Skeletal muscle cell (primary cell): ENCODE measurements at places on chromosomes 1 and 21.
A peak's percentile ranks its signal among the peaks of the same experiment; 100 is the strongest.

DNA sequence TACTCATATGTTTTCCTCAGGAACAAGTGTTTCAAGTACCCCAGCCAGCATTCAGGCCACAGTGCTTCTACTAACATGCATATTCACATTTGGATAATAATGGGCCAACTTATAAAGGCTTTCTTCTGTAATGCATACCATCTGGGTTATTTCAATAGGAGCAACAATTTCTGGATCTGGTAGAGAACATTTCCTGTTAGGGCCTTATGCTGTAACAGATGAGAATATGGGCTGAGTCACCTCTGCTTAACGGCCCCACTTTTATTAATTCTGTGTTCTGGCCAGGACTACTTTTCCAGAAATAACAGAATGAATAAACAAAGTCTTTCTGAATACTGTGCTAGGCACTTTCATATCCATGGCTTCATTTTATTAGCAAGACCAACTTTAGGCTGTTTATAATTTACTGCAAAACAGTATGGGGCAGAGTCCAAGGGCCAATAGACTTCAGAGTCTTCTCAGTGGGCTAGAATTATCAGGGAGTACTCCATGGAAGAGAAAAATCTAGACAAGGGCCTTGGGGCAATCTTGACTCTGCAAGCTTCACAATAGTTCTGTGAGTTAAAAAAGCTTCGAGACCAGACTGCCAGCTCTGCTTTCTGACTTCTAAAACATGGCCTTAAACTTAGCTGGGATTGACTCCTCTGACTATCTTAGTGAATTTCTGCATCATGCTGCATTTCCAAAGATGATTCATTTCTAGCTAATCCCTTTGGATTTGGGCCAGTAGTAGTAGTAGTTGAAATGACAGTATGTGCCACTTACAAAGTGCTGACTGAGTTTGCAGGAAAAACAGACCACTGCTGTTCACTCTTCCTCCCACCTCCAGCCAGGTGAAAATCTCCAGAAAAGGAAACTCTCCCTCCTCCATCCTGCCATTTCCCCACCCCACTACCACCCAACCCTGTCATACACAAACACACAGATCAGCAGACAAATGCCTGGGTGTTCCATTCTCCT lies 8.2 kb upstream of the SSX2IP start:
- peak; percentile 82 for DNase-seq

DNA sequence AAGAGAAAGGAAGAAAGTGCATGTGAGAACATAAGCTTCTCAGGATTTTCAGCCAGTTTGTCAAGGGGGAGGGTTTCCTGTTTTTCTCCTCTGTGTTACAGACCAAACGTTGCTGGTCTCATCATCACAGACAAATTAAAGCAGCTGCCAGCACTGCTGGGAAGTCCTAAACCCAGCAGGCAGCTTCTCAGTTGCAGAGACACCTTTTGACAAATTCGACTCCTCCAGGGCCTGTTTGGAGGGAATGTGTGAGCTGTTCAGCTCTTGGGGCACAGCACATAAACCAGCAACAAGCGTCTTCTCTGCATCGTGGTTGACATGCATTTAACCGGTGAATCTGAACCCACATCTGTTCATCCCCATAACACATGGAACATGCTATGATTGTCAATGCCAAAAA lies 454.6 kb upstream of the RUNX1 start:
- no peak for DNase-seq

DNA sequence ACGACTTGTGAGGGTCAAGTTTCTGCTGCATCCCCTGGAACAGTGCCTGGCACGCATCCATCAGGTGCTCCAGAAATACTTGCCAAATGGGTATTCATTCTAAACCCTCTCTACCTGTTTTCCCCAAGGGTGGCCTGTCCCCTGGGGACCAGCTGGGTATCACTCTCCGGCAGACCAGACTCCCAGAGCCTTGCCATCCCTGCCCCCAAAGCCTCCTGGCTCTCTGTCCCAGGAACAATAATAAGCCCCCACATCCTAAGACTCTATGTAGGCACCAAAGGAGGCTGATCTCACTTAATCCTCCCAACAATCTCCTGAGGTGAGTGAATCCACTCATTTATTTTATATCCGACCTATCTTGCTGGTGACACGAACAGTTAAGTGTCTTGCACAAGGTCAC lies 96.7 kb downstream of the MRPL37 start:
- no peak for DNase-seq

GRCh38 chr1:118812555-118812954 lies 175.6 kb downstream of the TBX15 start:
- DNase-seq: no peak

GRCh38 chr1:174077749-174078490 lies 55.8 kb upstream of the RC3H1 start:
- DNase-seq: no peak

- DNase-seq: no peak
These were observed 264.8 kb upstream of the DUSP10 start for GRCh38 chr1:222006715-222007114.

DNA sequence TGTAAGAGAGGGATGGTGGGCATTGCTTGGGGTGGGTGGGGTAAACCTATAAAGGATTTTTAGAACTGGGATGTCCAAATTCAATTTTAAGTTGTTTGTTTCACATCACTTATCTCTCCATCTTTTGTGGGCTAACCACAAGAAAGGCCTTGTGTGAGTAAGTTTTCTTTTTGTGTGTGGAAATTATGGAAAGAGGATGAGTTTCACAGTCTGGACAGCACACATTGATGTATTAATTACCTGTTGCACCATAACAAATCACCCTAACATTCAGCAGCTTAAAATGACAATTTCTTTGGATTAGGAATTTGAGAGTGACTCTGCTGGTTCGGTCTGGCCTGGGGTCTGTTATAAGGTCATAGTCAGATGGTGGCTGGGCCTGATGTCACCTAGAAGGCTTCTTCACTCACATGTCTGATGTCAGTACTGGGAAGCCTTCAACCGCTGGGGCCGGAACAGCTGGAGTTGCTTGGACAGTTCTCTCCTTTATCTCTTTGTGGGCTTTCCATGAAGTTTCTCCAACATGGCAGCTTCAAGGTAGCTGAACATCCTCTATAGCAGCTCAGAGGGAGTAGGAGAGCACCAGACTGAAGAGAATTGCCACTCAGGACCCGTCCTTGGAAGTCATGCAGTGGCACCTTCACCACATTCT lies 2.0 kb upstream of the COL9A2 start:
- no peak for DNase-seq

- peak; percentile 98 for DNase-seq
These were observed 107.7 kb upstream of the TMPRSS2 start for GRCh38 chr21:41615613-41616012.

GRCh38 chr1:27713139-27713725 lies 12.5 kb upstream of the FAM76A start:
- no peak for DNase-seq

DNA sequence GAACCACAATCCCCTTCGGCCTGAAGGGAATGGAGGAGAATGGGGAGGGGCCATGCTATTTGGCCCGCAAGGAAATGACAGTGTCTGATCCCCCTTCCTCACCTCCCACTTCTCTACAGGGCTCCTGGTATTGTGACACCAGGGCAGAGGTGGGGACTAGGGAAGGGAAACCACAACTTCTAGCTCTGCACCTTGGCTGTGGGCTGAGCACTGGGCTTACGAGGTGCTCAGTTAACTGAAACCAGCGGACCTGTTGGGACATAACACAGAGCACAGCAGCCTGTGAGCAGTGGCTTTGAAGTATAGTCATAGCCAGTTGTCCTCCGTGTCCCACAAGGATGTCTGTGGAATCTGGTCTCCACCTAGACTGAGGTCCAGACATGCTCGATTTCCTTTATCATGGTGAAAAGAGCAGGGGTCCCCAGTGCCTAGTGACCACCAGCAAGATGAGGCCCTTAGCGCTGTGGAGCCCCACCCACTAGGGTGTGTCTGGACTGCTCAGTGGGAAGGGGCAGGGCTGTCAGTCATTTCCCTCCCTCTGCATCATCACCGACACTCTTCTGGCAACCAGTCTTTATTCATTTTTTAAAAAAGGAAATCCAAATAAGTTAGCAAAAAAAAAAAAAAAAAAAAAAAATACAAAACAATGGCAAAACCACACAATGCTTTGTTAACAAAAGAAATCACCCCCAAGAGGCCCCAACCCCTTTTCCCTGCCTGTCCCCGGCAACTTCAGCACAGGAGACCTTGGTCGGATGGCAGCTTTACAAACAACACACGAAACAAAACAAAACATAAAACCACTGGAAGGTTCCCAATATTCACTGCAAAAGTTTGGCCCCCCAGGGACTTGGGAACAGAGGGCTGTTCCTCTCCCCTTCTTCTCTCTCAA lies 3.0 kb downstream of the MYOG start:
- no peak for DNase-seq
